ENCODE measurements at places on chromosomes 11 and 22.

- DNase-seq: no peak
Observed at GRCh38 chr11:121881806-121882205, 234.2 kb downstream of the BLID start.

- DNase-seq: no peak
Observed at GRCh38 chr11:80860632-80861031, 1419.8 kb upstream of the TENM4 start.

DNA sequence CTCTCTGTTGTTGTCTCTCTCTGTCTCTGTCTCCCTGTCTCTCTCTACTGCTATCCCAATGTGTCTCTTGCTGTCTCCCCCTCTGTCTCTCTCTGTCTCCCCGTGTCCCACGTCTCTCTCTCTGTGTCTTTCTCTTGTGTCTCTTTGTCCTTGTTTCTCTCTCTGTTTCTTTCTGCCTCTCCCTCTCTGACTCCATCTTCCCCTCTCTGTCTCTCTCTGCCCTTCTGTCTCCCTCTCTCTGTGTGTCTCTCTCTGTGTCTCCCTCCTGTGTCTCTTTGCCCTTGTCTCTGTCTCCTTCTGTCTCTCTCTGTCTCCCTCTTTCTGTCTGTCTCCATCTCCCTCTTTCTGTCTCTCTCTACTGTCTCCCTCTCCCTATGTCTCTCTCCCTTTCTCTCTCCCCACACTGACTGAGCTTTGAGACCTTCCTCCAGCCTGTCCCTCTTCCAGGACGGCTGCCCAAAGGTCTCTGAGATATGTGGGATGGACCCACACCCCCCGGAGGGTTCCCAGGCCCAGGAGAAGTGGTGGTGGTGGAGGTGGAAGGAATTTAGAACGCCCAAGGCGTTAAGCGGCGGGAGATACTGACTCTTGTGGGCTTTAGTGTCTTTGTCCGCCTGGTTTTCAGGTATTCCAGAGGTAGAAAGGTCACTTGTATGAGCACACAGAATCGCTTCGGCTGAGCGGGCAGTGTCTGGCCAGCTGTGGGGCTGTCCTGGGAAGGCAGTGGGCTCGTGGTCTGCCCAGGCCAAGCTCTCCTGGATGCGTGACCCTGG, 65.5 kb upstream of the CCND1 start:
- DNase-seq: no peak

DNA sequence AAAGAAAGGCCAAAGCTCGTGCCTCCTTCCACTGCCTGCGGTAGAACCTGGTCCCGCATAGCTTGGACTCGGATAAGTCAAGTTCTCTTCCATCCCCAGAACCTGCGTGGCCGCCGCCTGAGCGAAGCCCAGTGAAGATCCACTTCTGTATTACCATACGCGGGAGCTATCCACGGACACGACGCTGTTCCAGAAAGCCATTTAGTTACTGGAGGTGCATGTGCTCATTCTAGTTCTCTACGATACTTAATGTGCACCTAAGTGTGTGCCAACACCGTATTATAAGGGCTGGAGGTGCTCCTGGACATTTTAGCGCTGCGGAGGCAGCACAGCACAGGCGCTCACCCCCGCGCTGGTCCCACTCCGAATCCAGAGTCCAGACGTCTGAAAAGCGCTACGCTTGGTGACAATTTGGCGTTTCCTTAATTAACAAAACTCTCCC, 1.4 kb downstream of the WT1 start:
- DNase-seq: no peak

DNA sequence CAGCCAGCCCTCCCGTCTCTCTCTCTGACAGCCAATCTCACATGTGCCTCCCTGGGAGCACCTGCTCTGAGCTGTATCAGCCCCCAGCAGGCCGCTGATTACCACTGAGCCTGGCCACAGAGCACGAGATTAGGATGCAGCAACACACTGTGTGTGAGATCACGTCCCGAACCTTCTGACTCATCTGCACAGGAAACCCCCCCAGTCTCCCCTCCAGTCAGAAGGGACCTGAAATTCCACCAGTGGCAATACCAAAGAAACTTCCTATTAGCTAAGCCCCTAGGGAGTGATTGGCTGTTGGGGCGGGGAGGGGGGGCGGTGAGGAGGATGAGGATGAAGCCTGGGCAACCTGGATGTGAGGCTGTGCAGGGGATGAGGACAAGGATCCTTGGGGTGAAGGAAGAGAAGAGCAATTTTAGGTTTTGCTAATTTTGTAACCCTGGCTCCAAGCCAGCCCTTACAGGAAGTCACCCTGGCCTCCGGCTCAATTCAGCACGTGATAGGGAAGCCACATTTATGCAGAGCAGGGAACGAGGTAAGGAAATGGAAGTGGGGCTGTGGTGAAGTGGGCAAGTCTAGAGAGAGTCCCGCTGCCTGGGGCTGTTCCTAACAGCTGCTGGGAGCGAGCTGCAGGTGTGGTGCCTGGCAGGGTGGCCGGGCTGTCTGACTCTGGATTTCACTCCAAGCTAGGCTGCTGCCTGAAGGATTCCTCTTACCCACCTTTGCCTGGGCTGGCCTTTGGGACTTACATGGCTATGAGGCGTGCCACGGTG, 1.9 kb downstream of the SLC43A3 start:
- DNase-seq: peak; percentile 65

GRCh38 chr11:64232182-64232966, 2.0 kb upstream of the VEGFB start:
- no peak for DNase-seq

DNA sequence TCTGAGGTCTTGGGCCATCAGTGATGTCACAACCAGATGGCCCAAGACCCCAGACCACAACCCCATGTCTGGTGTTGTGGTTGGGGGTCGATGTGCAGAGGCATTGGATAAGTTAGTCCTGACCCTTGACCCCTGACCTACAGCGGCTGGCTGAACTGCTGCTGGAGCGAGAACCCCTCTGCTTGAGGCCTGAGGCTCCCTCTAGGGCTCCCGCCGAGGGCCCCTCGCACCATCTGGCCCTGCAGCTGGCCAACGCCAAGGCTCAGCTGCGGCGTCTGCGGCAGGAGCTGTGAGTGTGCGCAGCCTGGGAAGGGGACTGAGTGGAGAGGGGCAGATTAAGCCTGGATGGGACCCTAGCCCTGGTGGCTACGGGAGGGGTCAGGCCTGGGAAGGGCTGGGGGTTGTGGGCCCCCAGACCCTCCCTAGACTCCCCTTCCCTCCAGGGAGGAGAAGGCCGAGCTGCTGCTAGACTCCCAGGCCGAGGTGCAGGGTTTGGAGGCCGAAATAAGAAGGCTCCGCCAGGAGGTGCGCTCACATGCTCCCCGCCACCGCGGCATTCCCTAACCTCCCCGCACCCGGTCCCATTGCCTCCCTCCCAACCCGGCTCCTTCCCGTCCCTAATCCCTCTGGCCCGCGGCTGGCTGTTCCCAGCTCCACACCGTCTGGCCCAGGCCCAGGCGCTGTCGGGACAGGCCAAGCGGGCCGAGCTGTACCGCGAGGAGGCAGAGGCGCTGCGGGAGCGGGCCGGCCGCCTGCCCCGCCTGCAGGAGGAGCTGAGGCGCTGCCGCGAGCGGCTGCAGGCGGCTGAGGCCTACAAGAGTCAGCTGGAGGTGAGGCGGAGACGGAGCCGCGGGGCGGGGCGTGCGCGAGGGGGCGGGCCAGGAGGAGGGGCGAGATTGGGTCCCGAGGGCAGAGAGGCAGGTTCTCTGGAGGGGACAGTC, 2.1 kb downstream of the CCDC88B start:
- peak; percentile 73 for DNase-seq

DNA sequence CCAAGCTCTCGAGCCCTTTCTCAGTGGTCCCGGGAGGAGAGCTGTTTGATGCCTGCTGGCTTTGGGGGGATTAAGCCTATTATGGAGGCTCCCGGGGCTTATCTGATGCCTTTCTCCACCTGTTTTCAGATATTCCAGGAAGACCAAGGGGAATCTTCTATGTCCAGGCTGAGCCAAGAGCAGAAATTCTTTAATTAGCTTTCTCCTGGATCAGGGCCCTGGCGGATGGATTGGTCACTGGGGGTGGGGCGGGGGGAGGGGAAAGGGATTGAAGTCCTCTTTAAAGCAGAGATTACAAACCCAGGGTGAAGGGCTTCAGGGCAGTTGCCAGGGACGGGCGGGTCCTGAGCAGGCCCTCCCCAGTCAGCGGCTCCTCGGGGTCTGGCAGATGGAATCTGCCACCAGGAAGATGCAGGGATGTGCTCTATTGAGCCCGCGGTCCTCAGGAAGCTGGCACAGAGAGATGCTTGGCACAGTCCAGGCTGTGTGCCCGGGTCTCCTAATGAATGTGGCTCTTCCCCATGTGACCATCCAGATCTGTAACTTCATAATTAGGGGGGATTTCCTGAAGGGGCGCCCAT, 33.6 kb downstream of the MACROD1 start:
- no peak for DNase-seq

- DNase-seq: no peak
Observed at GRCh38 chr11:35029979-35030682, 108.8 kb upstream of the CD44 start.

DNA sequence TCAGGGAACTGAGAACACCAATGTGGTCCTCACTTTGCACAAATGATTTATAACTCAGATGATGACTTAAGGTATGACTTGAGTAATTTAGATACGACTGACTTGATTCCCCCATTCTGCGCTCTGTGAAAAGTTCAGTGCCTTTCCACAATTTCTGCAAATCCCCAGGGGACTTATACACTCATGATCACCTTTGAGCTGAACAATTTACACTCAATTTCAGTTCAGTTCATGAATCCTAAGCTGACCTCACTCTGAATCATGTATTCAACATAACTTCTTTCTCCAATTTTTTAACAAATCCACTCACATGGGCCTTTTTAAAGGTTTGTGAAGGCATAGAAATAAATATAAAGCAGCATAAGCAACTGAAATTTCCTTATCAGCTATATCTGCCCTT, 274.2 kb downstream of the FAM76B start:
- DNase-seq: no peak

GRCh38 chr11:65212226-65212801, 30.6 kb downstream of the CAPN1 start:
- no peak for DNase-seq

DNA sequence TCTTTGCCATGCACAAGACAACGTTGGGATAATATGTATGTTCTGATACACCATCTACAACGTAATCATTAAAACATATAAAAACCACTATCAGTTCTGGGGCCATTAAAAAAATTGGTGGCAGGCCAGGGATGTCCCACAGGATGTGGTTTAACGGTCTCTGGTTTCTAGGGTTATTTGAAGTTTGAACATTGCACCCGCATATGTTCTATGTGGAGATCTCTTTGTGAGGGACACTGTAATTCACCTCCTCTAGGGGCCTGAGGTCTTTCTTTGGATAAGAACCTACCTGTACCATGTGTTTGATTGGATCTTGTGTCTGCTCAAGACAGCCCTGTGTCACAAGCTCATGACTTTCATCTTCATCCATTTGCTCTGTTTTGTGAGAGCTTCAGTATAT, 73.2 kb downstream of the GGTLC2 start:
- DNase-seq: no peak

GRCh38 chr22:40654522-40655167, 18.1 kb upstream of the MRTFA start:
- no peak for DNase-seq

GRCh38 chr11:67211656-67212436, 54.4 kb upstream of the GRK2 start:
- DNase-seq: no peak

DNA sequence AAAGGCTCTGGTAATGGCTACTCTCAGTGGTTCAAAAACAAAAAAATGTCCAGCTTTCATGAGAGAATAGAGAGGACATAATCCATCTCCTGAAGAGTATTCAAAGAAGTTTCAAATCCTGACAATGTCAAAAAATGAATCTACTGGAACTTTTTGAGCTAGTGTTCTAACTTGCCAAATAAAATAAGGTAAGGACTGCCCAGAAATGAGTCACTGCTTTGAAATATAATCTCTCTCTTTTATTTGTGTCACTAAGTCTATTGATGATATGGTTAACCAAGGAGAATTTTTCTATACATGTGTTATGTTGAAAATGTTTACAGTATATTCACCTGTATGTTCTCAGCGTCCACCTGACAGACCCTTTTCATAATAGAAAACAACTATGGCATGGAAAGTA, 3.4 kb downstream of the GUCY1A2 start:
- no peak for DNase-seq

GRCh38 chr11:28072321-28072720, 35.6 kb downstream of the KIF18A start:
- DNase-seq: no peak

DNA sequence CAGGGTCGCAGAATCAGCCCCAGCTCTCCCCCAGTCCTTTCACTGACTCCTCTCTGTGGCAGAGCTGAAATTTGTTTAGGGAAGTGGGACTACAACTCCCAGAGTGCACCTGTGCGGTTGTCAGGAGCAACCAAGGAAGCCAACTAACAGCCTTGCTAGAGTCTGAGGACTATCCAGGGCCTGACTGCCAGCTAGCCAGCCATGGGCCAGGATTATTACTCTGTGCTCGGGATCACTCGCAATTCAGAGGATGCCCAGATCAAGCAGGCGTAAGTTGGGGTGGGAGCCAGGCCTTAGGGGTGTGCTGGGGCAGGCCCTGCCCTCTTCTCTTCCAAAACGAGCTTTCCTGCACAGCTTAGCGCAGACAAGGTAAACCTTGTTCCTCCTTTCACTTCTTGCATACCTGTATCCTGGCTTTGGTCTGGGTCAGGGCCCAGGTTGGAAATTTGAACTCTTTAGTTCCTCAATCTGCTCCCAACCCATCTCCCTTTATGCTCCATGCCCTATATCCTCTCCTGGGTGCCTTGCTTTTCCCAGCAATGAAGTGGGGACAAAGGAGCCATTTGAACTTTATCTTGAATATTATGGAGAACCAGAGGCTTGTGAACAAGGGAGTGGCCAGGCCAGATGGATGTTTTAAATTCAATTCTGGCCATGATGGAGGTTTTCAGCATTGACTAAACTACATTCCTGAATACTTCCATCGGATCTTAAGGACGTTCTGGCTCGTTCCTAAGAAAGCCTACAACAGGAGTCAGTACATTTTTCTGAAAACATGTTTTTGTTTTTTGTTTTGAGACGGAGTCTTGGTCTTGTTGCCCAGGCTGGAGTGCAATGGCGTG, at the start of gene DNAJB13:
Gene DNAJB13 (plus strand): TSS at position 158 of the 842 bp plus-strand sequence. CDS start 44 bp downstream, at position 202.
- no peak for DNase-seq

GRCh38 chr11:86666193-86666592, 6.2 kb downstream of the ME3 start:
- no peak for DNase-seq

GRCh38 chr22:40728731-40729189, 49.5 kb downstream of the MCHR1 start:
- DNase-seq: peak; percentile 38

DNA sequence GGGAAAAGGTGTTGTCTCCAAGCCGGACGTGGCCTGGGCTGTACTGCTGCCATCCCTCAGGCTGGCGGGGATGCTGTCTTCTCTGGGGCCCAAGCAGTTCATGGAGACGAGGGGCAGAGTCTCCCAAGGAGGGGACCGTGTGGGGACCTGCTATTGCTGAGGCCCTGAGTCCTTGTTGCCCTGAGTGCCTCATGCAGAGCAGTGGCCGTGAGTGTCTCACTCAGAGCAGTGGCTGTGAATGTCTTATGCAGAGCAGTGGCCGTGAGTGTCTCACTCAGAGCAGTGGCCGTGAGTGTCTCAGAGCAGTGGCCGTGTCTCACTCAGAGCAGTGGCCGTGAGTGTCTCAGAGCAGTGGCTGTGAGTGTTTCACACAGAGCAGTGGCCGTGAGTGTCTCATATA, 54.7 kb downstream of the GRAMD4 start:
- no peak for DNase-seq

DNA sequence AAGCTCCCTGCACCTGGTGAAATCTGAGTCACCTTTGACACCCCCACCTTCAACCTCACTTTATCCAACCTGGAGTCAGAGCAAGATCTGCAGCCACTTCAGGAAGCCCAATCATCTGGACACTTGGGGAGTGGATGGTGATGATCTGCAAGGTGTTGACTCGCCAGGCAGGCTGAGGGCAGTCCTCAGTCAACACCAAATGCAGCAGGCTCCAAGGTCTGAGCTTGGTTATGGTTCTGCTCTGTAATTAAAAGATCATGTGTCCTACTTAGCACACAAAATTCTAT, 446.9 kb downstream of the BRD1 start:
- DNase-seq: no peak
